ENCODE measurements at places on chromosomes 2 and 18. TPM values are rescaled to one million over a fixed set of nuclear protein-coding genes. Genes with fewer than 3 reads are reported as not detected.

The LOXHD1 gene
- 0.35 TPM for total RNA-seq

The TTN gene
- 3,032 TPM for total RNA-seq

The NCK2 gene
- total RNA-seq = 32.9 TPM

The WNT6 gene
- total RNA-seq = 2.1 TPM

The CELF4 gene
- total RNA-seq = not detected

DNA sequence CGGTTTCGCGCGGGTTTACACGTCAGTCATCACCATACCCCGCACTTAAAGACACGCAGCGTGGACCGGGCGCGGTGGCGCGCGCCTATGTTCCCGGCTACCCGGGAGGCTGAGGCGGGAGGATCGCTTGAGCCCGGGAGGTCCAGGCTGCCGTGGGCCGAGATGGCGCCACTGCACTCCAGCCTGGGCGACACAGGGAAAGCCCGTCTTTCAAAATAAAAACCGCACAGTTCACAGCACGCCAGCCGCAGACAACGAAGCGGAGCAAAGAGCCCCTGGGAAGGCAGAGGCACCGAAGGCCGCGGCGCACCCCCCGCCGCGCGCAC is 328 bp downstream of the DTYMK start:
- no peak for DNase-seq

DNA sequence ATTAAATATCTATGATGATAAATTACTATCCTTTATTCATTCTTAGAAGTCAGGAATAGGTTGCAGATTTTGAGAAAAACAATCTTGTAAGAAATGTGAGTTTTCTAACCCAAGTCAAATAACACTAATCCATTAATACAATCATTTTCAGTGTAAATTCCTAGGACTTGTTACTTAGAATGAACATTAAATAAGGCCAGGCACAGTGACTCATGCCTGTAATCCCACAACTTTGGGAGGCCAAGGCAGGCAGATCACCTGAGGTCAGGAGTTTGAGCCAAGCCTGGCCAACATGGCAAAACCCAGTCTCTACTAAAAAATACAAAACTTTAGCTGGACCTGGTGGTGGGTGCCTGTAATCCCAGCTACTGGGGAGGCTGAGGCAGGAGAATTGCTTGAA is 45.8 kb upstream of the CDKL4 start:
- no peak for DNase-seq

- no peak for DNase-seq
These were observed 28.2 kb upstream of the GALNT1 start for GRCh38 chr18:35553300-35553699.

GRCh38 chr2:134029418-134029817 is 224.5 kb upstream of the MGAT5 start:
- no peak for DNase-seq

DNA sequence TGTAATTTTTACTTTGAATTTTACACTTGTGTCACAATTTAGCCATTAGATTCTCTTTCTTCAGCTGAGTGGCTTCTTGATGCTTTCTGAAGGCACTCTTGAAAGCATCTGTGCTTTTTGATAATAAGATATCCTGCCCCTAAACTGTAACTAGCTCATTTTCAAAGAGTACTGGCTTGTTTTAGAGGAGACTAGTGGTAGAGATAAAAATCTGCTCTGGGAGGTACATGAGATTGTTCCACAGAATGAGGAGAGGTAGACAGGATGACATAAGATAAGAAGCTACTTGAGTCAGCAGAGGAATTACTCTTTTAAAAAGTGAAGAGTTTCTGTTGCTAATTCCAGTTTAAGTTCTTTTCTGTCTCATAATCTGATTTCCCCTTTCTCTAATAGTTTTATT is 10.6 kb downstream of the PLEKHB2 start:
- DNase-seq = no peak

GRCh38 chr2:120926463-120927264 is 191.0 kb downstream of the GLI2 start:
- no peak for DNase-seq

Measured in Right ventricle myocardium inferior (tissue), 1 donor.